Suppressor macrophage (primary cell): ENCODE measurements at places on chromosomes 7 and 10.

- no peak for DNase-seq
These were observed 4.8 kb downstream of the FBH1 start for GRCh38 chr10:5894873-5895272.

DNA sequence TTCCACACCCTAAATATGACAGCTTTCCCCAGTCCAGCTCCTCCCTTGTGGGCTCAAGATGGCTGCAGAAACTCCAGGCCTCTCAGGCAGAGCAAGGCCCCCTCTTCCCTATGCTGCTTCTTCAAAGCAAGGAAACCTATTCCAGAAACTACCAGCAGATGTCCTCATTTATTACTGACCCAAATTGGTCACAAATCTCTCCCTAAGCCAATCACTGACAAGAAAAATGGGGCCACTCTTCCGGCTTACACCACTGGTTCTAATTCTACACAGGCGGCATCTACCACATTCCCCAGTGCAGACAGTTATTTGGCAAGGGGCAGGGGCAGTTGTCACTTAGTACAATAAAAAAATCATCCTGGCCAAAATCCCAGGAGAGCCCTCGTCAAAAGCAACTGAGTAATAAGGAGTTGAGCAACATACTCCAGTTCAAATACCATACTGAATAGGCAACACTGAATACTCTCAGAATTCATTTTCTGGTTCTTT lies 150.4 kb downstream of the SFMBT2 start:
- peak; percentile 70 for DNase-seq

DNA sequence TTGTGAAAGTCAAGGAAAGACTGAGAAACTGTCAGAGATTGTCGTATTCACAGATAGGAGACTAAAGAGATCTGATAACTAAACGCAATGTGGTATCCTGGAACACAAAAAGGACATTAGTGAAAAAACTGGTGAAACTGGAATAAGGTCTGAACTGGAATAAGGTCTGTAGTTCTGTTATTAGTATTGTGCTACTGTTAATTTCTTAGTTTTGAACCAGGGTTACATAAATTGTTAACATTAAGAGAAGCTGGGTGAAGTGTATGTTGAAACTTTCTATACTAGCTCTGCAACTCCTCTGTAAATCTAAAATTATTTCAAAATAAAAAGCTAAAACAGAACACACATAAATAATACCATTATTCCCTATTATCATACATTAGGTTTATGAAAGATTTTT lies 3.4 kb upstream of the NT5C2 start:
- DNase-seq = peak; percentile 34

- DNase-seq = no peak
These were observed 6.3 kb downstream of the KLF6 start for GRCh38 chr10:3778692-3779157.

- DNase-seq = no peak
These were observed 93.6 kb downstream of the MAGI2 start for GRCh38 chr7:79359827-79360226.

- no peak for DNase-seq
These were observed 204.0 kb upstream of the AOAH start for GRCh38 chr7:36928311-36928710.

DNA sequence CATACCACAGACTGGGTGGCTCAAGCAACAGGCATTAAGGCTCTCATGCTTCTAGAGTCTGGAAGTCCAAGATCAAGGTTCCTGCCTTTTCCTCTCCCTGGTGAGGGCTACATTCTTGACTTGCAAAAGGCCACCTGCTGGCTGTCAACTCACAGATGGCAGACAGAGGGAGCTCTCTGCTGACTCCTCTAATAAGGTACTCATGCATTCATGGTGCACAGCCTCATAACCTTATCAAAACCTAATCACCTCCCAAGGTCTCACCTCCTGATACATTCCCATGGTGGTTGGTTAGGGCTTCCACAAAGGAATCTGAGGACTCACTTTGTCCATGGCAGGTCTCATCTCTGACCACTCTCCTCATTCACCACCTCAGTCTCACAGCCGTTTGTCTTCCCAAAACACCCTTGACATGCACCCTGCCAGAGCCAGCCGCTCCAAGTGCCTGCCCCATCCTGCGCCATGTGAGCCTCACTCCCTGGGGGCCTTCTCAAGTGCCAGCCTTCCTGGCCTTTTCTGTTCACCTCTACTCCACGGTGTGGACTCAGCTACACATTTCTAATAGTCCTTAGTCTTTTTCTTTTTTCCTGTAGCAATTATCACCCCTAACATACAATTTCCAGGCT lies 400.3 kb upstream of the ADARB2 start:
- DNase-seq = no peak

DNA sequence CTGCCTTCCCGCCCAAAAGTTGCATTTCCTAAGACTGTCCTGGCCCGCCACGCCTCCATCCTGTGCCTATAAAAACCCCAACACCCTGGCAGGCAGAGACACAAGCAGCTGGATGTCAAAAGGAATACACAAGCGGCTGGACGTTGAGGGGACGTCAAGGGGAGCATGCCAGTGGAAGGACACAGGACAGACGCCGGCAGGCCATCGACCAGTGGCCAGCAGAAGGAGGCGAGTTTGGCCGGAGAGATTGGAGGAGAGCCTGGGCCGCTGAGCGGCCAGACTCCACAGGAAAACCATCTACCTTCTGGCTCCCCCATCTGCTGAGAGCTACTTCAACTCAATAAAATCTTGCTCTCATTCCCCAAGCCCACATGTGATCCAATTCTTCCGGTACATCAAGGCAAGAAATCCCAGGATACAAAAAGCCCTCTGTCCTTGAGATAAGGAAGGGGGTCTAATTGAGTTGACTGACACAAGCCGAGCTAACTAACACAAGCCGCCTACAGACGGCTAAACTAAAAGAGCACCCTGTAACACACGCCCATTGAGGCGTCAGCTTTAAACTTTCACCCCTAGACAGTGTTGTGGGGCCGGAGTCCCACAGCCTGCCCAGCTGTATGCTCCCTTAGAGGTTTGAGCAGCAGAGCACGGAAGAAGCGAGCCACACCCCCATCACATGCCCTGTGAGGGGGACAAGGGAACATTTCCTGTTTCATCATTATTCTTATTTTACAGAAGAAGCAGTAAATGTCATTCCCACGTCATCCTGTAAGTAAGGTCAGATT lies 150.3 kb upstream of the PHYHIPL start:
- DNase-seq = no peak

DNA sequence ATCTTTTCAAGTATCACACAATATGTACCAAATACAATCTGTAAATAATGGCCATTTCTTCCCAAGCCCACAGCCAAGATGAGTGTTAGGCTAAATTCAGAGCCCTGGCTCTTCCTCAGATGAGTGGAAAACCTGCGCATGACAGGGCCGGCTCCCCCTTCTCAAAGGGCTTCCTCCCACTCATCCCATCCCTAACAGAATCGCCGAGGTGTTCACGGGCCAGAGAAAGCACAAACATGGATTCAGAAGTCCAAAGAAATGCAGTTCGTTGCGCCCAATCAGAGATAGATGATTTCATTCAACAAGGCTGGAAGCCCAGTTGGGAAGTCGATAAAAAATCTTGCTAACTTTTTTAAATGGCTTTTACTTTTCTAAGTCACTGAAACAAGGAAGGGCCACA lies 121.8 kb downstream of the UBE2H start:
- no peak for DNase-seq

DNA sequence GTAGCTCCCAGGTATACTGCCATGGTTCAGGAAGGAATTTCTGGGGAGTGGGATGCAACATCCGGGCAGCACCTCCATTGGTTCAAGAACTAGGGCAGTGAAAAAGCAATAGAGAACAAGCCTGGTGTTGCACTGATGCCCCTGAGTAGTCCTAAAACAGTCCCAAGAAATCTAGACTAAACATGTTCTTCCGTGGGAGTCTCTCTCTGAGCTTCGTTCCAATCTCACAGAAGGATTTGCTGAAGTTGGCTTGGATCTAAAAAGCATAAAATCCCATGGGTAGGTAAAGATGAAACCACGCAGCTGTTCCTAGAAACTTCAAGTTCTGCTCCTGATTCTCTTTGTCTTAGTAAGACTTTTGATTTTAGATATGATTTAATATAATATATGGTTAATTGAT lies 154.5 kb downstream of the PLXDC2 start:
- DNase-seq = no peak

- DNase-seq = no peak
These were observed 141.6 kb downstream of the DGKB start for GRCh38 chr7:14760730-14761478.

- DNase-seq = peak; percentile 15
These were observed 30.3 kb downstream of the PIK3CG start for GRCh38 chr7:106895246-106895864.

DNA sequence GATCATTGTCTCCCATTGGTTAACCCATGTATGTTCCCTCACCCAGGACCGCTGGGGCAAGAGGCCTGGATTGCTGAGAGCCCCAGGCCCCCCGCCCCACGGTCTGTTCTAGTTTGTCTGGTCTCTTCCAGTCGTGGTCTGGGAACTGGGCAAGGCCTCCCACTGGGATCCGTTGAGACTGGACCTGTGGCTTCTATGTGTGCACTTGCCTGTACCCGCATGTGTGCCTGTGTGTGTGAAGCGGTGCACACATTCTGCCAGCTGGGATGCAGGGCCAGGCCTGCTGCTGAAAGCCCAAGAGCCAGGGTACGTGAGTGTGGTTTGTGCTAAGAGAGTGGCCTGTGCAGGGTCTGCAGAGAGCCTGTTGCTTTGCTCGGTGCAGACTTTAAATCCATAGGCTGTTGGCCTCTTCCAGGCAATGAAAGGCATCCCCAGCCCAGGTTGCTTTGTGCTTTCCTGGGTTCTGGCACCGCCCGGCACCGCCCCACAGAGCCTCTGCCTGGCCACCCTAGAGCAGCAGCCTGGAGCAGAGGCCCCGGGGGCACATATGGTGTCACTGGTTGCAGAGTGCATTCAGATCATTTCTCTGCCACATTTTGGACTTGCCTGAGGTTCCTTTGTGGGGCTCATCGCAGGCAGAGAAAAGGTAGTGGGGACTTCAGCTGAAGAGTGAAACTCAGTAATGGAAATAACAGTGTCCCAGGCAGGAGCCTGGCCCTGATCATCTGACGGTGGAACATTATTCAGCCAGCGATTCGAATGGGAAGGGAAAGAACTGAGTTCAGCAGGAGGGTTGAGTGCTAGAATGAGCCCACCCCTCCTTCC lies 215.5 kb downstream of the GLRX3 start:
- DNase-seq = no peak

- no peak for DNase-seq
These were observed 98.0 kb downstream of the CRPPA start for GRCh38 chr7:16323313-16323712.

- no peak for DNase-seq
These were observed 110.6 kb downstream of the BTRC start for GRCh38 chr10:101464599-101464998.

GRCh38 chr7:143013893-143014292 lies 13.0 kb downstream of the OR9A2 start:
- DNase-seq = no peak

GRCh38 chr10:99370993-99371392 lies 41.8 kb downstream of the CNNM1 start:
- peak; percentile 23 for DNase-seq

DNA sequence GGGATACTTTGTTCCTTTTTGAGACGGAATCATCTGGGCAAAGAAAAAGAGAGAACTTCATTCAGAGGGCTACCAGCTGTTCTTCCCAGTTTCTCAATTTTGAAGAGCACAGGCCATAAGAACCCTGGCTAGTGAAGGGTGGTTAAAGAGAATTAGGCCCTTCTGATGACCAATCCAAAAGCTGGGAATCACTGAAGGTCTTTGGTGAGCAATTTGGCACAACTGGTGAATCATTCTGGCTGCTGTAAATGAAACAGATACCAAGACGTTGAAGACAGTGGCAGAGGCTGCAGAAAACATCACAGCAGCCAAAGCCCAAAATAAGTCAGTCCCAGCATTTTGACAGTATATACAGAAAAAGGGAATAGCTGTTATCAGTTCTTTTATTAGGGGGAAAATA lies 5.1 kb downstream of the RAPGEF5 start:
- no peak for DNase-seq

GRCh38 chr7:112257073-112257472 lies 50.6 kb downstream of the ZNF277 start:
- DNase-seq = no peak

DNA sequence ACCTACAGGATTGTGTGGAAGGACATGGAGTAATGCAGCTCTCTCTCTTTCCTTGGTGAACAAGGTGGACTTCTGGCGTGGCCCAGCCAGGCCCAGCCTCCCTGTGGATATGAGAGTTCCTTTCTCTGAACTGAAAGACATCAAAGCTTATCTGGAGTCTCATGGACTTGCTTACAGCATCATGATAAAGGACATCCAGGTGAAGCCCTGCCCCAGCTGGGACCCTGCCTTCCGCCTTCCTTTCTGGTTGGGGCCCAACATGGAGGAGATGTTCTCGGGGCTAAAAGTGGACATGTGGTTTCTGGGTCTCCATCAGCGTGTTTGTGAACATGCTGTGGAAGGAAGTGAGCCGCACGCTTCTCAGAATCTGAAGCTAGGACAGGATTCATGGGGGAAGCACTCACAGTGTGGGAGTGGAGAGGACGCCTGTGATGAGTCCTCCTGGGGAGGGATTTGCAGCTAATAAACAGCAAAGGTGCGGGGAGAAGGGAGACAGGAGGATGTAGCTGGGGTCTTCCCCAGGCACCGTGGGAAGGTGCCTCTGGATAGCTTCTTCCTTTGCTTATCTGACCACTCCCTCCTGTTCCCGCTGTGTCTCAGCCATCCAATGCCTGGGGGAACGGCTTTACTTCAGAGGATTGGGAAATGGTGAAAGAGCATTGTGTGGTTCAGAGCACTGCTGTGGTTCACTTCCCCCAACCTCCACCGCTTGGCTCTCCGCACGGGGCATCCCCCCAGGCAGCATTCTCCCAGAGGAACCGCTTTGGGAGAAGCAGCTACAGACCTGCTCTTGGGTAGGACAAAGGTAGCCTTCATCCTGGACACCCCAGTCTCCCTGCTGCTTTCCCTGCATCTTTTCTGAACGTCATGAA lies 5.5 kb downstream of the CPA5 start:
- DNase-seq = no peak

GRCh38 chr10:122392835-122393234 lies 18.3 kb downstream of the PLEKHA1 start:
- no peak for DNase-seq

DNA sequence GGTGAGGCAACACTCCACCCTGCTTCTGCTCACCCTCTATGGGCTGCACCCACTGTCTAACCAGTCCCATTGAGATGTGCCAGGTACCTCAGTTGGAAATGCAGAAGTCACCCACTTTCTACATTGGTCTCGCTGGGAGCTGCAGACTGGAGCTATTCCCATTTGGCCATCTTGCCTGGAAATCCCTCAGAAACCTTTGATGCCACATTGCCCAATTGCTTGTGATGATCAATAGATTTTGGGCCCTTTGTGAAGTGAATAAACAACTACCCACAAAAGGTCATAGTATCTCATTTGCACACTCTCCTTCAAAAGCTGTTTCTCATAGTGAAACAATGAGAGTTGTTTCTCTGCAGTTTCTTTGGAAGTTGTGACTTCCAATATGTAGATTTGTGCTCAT lies 742.9 kb downstream of the INHBA start:
- DNase-seq = no peak

- DNase-seq = no peak
These were observed 173.8 kb downstream of the TMEM26 start for GRCh38 chr10:61279400-61279799.

GRCh38 chr7:121005996-121006584 lies 17.6 kb downstream of the CPED1 start:
- DNase-seq = no peak

GRCh38 chr10:95214793-95215192 lies 20.8 kb downstream of the ACSM6 start:
- peak; percentile 19 for DNase-seq

- DNase-seq = no peak
These were observed 9.1 kb downstream of the USP6NL start for GRCh38 chr10:11602358-11602757.

GRCh38 chr10:97542169-97543024 lies 30.2 kb upstream of the ANKRD2 start:
- peak; percentile 86 for DNase-seq

- DNase-seq = no peak
These were observed 140.2 kb upstream of the PPP2R2D start for GRCh38 chr10:131760416-131761166.
